ENCODE measurements at places on chromosomes 12 and 14.
A peak's percentile ranks its signal among the peaks of the same experiment; 100 is the strongest.

- DNase-seq = no peak
These were observed 4.7 kb downstream of the LRIG3 start for GRCh38 chr12:58915634-58916033.

DNA sequence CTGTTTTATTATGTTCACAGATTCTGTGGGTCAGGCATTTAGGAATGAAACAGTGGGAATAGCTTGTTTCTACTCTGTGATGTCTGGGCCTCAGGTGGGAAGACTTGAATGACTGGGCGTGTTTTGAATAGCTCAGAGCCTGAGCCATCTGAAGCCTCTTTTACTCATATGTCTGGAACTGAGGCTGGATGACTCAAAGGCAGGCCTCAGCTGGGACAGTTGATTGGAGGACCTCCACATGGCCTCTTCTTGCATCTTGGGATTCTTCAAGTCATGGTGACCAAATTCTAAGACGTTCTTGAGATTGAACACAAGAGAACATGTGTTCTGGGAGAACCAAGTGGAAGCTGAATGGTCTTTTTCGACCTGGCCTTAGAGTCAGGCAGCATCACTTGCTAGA lies 45.8 kb upstream of the TBX3 start:
- no peak for DNase-seq

DNA sequence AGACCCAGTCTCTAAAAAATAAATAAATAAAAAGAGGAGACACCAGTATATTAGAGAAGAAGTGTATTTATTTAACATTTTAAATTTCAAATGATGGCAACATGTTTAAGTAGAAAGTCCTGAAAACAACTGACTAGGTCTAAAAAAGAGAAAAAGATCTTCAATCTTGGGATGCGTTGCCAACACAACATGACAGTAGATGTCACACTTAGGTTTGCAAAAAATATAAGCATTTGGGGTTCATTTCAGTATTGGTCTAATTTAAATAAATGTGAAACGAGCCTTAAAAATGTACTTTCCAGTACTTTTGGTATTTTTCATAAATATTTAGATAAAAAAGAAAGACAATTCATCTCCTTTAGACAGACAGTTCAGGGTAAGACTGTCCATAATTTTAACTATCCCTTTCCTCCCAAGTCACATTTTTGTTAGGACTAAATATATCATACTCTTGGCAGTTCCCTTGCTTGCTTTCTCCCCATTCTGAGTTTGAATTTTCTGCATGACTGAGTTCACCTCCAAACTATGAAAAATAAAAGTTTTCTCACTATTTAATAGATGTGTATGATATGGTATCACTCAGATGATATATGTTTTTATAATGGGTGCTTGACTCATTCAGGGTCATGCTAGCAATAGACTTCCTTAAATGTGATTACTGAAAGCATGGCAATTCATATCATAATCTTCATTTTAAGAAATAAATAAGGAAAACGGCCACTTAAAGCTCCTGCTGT lies 4.3 kb downstream of the C14orf93 start:
- no peak for DNase-seq

DNA sequence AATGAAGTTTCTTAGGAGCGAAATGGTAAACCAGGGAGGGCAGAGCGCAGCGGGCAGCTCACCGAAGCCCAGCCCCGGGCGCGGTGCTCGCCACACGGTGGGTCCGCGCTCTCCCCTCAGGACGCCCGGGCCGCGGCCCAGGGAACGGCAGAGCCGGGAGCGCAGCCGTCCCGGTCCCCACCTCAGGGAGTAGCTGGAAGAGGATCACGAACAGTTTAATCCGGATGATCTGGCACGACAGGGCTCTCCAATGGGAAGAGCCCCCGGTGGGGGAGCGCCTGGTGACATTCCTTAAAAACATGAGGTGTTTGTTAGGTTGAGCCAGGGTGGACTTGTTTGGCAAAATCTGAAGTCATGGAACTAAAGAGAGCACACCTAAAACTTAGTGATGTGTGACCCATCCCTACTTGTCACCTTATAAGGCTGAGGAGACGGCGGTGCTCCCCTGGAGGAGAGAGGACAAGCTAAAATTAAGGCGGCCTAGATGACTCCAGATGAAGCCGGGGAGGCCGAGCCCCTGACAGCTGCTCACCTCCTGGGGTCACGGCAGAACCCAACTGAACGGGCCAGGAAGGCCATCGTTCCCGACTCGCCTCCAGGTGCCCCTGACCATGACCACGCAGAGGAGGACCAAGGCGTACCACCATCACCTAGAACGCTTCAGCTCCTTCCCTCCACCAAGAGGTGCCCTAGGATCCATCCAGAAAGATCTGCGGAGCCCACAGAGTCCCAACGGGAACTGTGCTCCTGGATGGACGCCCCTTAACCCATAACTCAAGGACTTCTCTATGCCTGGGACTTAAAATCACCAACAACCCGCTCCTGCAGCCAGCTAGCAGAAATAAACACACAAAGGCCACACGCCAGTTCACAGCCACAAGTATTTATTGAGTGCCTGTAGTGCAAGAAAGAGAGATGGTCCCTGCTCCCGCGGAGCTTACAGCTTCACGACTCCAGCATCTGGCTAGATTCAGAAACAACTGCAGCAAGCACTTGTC lies 866 bp upstream of the PITPNM2 start:
- no peak for DNase-seq

GRCh38 chr14:51592836-51593235 lies 58.9 kb upstream of the FRMD6 start:
- peak; percentile 29 for DNase-seq

- no peak for DNase-seq
These were observed 19.7 kb upstream of the NGB start for GRCh38 chr14:77290705-77291104.

GRCh38 chr12:19242581-19242980 lies 113.0 kb downstream of the PLEKHA5 start:
- no peak for DNase-seq

DNA sequence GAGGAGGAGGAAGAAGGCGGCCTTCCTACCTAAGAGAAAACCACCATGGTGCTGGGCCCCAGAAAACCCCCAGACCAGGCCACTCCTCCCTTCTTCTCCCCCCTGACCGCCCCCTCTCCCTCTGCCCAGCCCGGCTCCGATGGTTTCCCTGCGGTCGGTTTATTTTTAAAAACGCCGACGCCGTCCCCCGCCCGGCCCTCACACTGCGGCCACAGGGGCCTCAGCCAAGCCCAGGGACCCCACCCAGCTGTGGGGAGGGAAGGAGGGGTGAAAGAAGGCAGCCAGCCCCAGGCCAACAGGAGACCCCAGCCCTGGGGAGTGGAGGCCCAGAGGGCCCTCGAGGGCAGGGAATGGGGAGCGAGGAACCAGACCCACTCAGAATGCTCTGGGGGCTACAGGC lies 3.4 kb downstream of the SP7 start:
- DNase-seq = no peak

GRCh38 chr12:90896821-90897220 lies 58.2 kb downstream of the CCER1 start:
- DNase-seq = no peak

GRCh38 chr12:46264057-46264456 lies 4.8 kb downstream of the SLC38A1 start:
- no peak for DNase-seq

GRCh38 chr12:53677800-53678148 lies 1.9 kb upstream of the ATP5MC2 start:
- DNase-seq = no peak

GRCh38 chr12:10457760-10458159 lies 4.6 kb upstream of the KLRC1 start:
- no peak for DNase-seq

DNA sequence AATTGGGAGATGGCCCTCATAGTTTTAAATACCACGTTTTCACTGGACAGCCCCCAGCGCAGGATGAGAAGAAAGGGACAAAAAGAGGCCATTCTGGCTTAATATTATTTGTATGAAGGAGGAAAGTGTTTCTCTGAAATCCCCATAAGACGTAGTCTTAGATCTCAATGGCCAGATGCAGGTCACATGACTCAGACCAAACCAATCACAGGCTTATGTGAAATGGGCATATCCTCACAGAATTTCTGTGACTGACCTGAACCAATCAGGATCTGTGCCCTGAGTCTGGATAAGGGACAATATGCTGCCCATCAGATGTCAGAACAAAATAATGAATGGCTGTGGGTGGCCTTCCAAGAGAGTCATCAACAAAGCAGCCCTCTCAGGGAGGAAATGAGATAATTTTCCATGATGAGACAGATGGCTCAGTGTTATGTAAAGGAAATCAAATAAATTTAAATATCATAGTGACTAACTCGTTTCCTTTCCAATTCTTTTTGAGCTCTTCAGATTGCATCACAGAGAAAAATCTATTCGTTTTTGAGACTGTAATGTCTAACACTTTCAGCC lies 1009.5 kb upstream of the TMEM132C start:
- DNase-seq = no peak

DNA sequence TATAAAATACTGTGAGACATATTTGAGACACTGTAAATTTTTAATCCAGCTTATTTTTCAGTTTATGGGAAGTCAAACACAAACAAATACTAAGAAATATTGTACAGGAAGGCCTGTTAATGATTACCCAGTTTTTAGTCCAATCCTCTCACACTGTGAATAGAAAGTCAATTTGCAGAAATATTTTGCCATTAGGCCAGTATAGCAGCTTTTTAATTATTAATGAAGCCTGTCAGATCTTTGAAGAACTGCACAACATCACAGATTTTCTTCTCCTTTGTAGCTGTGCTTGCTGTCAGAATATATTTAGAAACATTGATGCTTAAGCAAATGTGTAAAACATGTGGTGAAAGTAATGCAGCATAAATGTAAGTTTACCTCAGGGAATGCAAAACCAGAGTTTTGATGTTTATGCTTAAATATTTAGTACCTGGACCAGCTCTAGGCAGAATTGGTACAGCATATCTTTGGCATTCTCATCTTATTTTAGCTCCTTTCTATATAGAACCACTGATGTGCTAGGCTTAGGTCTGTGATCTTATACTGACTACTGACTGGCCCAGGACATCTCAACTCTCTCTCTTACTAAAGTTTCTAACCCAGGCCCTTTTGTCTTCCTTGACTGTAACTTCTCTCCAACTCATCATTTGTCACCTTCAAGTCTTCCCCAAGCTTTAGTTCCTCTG lies 230.8 kb upstream of the NAV3 start:
- no peak for DNase-seq

- DNase-seq = peak; percentile 48
These were observed 114.3 kb downstream of the SNAPC1 start for GRCh38 chr14:61876362-61877034.

DNA sequence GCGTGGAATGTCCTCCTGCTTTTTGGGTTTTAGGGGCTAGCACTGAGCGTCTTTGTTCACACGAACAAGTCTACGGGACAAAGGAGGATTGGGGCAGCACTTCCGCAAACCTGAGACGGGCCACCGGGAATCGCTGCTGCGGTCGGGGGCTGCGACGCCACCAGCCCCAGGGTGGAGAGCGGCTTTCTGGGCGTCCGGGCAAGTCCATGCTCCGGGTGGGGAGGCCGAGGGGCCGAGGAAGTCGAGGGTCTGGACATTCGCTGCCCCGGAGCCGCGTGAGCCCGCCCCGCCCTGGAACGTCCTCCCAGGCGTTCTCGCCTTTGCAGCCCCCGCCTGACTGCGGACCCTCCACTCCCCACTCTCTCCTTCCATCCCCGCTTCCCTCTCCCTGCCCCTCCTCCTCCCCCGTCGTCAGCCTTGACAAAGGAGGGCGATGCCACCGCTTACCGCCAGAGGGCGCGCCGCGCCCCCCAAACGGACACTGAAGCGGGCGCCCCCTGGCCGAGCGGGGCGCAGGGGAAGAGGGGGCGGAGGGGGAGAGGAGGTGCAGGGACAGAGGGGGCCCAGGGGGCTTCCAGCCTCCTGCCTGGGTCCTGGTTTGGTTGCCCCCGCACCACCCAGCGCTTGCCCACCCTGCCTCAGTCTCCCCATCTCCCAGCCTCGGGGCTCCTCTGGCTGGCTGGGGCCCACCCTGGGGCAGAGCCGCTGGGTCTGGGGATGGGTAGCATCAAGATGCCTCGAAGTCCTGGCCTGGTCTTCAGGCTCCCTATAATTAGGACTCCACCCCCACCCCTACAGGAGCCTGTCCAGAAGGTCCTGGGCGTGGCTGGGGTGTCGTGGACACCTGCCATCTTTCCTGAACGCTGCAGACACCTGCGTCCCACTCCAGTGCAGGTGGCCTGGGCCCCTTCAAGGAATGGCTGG lies 39.1 kb upstream of the INF2 start:
- peak; percentile 22 for DNase-seq

All from T-helper 2 cell (primary cell).